ENCODE measurements at places on chromosomes 6 and 20. TPM values are rescaled to one million over a fixed set of nuclear protein-coding genes. Genes with fewer than 3 reads are reported as not detected.

Gene SPATA2
- 9.0 TPM for total RNA-seq

GRCh38 chr6:82111114-82111513, 136.4 kb downstream of the IBTK start:
- H3K36me3 ChIP-seq, result no peaks in the 10 kb centered on the region
- H3K4me3 ChIP-seq, result no peak overlapping the region
- H3K27ac ChIP-seq, result no peak overlapping the region
- H3K4me1 ChIP-seq, result no peaks in the 10 kb centered on the region
- no peaks in the 10 kb centered on the region for H3K27me3 ChIP-seq
- no peak for DNase-seq

Gene GTSF1L
- not detected for total RNA-seq

Gene CD40
- total RNA-seq, result 25.2 TPM

GRCh38 chr6:43773050-43773979, 3.3 kb downstream of the VEGFA start:
- H3K27ac ChIP-seq, result peak overlapping the region; percentile 94
- H3K4me1 ChIP-seq, result no peaks in the 10 kb centered on the region
- no peaks in the 10 kb centered on the region for H3K27me3 ChIP-seq
- peaks cover 26% of the 10 kb centered on the region for H3K36me3 ChIP-seq

Gene TAAR8
- total RNA-seq, result not detected

Gene ELOVL4
- total RNA-seq, result 0.38 TPM

DNA sequence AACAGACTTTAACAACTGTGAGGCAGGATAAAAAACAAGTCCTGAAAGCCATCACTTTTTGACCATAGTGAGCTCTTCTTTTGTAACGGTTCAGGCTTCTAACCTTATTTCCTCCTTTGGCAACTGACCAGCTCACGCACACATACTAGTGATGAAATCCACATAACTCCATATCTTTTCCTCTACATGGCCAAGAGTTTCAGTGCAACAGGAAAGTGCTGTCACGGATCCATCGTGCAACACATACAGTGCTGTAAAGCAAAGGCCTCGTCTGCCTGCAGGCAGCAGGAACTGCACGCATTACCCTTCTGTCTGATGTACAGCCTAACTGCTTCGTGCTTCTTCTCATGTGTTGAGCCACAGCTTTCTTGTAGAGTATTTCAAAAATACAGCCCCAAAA, 108.5 kb downstream of the EPM2A start:
- DNase-seq, result no peak
- no peaks in the 10 kb centered on the region for H3K4me1 ChIP-seq
- no peak overlapping the region for H3K27ac ChIP-seq
- H3K27me3 ChIP-seq, result no peaks in the 10 kb centered on the region
- H3K4me3 ChIP-seq, result no peak overlapping the region
- H3K36me3 ChIP-seq, result no peaks in the 10 kb centered on the region

- H3K27ac ChIP-seq, result no peak overlapping the region
- H3K4me1 ChIP-seq, result no peaks in the 10 kb centered on the region
- DNase-seq, result no peak
- no peak overlapping the region for H3K4me3 ChIP-seq
- no peaks in the 10 kb centered on the region for H3K27me3 ChIP-seq
- H3K36me3 ChIP-seq, result no peaks in the 10 kb centered on the region
Measured at GRCh38 chr20:60749804-60750602, 502.1 kb upstream of the CDH4 start.

- H3K4me1 ChIP-seq, result no peaks in the 10 kb centered on the region
- H3K4me3 ChIP-seq, result no peak overlapping the region
- no peaks in the 10 kb centered on the region for H3K36me3 ChIP-seq
- no peak for DNase-seq
- H3K27ac ChIP-seq, result no peak overlapping the region
- H3K27me3 ChIP-seq, result no peaks in the 10 kb centered on the region
Measured at GRCh38 chr6:109513571-109514071, 30.6 kb upstream of the ZBTB24 start.

Gene ENPP1
- 6.5 TPM for total RNA-seq

Gene ISM1
- total RNA-seq, result 2.6 TPM

Gene EYS
- not detected for total RNA-seq

DNA sequence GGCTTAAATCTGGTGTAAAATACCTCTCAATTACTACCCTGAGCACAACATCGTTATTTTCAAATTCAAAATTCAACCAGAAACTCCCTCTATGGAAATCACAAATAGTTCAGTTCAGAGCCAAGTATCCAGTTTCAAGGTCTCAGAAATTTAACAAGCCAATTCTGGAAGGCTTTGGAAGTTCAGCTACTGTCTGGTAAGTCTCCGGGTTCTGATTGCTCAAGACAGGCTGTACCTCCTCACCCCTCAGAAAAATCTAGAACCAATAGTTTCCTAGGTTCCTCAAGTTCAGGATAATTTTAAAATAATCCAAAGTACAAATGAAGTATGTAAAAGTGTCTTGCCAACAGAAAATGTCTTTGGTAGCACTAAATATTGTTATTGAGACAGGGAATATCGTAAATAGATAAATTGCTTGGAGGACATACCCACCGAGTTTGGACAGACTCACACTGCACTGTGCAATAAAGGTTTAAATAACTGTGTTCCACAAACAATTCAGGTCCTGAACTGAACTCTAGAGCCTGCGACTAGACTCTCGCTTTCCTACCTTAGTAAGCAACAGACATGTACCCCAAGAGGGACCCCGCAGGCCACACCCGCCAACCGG, 729 bp downstream of the ATG5 start:
- H3K27ac ChIP-seq, result peak overlapping the region; percentile 91
- H3K36me3 ChIP-seq, result no peaks in the 10 kb centered on the region
- peaks cover 5% of the 10 kb centered on the region for H3K4me1 ChIP-seq
- H3K27me3 ChIP-seq, result no peaks in the 10 kb centered on the region
- H3K4me3 ChIP-seq, result peak overlapping the region; percentile 75

- no peak for DNase-seq
- no peak overlapping the region for H3K4me3 ChIP-seq
- H3K27ac ChIP-seq, result no peak overlapping the region
- peaks cover 13% of the 10 kb centered on the region for H3K4me1 ChIP-seq
- H3K27me3 ChIP-seq, result no peaks in the 10 kb centered on the region
- no peaks in the 10 kb centered on the region for H3K36me3 ChIP-seq
Measured at GRCh38 chr20:48690888-48691287, 136.9 kb downstream of the PREX1 start.

- no peak overlapping the region for H3K27ac ChIP-seq
- H3K4me3 ChIP-seq, result no peak overlapping the region
- H3K36me3 ChIP-seq, result peaks cover 8% of the 10 kb centered on the region
- no peaks in the 10 kb centered on the region for H3K4me1 ChIP-seq
- H3K27me3 ChIP-seq, result no peaks in the 10 kb centered on the region
Measured at GRCh38 chr6:73506246-73506645, 14.6 kb downstream of the EEF1A1 start.

DNA sequence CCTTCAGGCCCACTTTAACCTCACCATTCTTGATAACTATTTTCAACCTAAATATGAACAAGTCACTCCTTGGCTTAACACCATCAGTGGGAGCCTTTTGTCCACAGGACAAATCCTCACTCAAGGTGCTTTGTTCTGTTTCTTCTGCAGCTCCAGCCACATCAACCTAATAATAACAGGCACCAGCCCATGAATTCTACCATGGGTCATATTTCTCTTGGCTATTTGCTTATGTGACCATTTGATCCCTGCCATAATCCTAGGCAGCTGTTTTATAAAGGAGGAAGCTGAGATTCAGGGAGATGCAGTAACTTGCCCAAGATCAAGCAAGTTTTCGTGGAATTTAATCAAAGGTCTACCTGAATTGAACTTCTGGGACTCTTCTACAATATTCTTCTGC, 561.3 kb downstream of the DHX35 start:
- H3K4me3 ChIP-seq, result no peak overlapping the region
- H3K36me3 ChIP-seq, result no peaks in the 10 kb centered on the region
- H3K4me1 ChIP-seq, result no peaks in the 10 kb centered on the region
- DNase-seq, result no peak

DNA sequence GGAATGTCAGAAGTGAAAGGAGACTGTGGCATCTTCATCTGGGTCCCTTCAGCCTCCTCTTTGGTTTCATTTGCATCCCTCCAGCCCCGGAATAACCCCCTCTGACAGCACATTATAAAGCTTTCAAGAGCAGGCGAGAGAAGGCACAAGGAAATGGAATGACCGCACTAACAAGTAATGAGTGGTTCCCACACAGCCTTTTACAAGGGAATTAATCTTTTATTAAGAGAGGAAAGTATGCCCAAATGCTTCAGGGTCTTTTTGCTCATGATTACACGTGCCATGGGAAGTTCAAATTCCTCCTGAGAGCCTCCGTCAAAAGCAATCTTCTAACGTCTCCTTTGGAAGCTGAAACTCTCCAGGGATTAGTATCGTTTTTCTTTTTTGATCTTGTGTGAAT, 347.0 kb downstream of the BTBD3 start:
- no peaks in the 10 kb centered on the region for H3K27me3 ChIP-seq
- H3K36me3 ChIP-seq, result no peaks in the 10 kb centered on the region
- H3K4me1 ChIP-seq, result no peaks in the 10 kb centered on the region

DNA sequence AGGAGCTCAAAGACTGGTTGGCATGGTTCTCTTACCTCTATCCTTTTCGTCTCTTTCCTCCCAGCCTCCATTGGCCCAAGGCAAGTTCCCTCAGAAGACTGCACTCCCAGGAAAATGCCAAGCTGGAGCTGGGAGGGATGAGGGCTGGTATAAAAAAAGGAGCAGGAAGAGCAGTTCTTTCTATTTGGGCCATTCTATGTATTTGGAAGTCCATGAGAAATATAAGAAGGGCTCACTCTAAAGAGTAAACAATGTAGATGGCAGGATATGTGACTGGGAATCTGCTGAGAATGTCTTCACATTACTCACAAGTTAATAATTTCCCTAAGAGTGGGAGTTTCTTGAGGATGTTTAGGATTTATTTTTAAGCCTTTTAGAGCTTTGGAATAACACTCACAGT, 36.6 kb upstream of the ADTRP start:
- H3K4me1 ChIP-seq, result peaks cover under 1% of the 10 kb centered on the region
- no peak for DNase-seq
- H3K27ac ChIP-seq, result no peak overlapping the region
- H3K36me3 ChIP-seq, result no peaks in the 10 kb centered on the region
- no peaks in the 10 kb centered on the region for H3K27me3 ChIP-seq

- no peak overlapping the region for H3K4me3 ChIP-seq
- no peak overlapping the region for H3K27ac ChIP-seq
- DNase-seq, result peak; percentile 55
- no peaks in the 10 kb centered on the region for H3K36me3 ChIP-seq
Measured at GRCh38 chr20:11274141-11274594, 600.4 kb upstream of the JAG1 start.

Data from kidney (tissue), 22 donors.